Spinal cord (tissue), 10 donors: ENCODE measurements at places on chromosomes 13 and 19. TPM values are rescaled to one million over a fixed set of nuclear protein-coding genes. Genes with fewer than 3 reads are reported as not detected.
A peak's percentile ranks its signal among the peaks of the same experiment; 100 is the strongest.

Gene PALM
- total RNA-seq, result 72.4 TPM

Gene MTUS2
- 4.6 TPM for total RNA-seq

Gene NLRP11
- not detected for total RNA-seq

Gene ZNF829
- total RNA-seq, result 8.6 TPM

Gene CACNA1A
- total RNA-seq, result 56.7 TPM

Gene SIGLECL1
- not detected for total RNA-seq

Gene CBY2
- not detected for total RNA-seq

- peaks cover 10% of the 10 kb centered on the region for H3K4me1 ChIP-seq
- no peaks in the 10 kb centered on the region for H3K27me3 ChIP-seq
- H3K4me3 ChIP-seq, result no peak overlapping the region
- H3K27ac ChIP-seq, result no peak overlapping the region
These were observed 6.7 kb upstream of the GNA15 start for GRCh38 chr19:3129112-3129511.

- no peaks in the 10 kb centered on the region for H3K4me1 ChIP-seq
- H3K36me3 ChIP-seq, result no peaks in the 10 kb centered on the region
- H3K27ac ChIP-seq, result no peak overlapping the region
- H3K4me3 ChIP-seq, result no peak overlapping the region
These were observed 26.3 kb upstream of the GJB6 start for GRCh38 chr13:20258208-20258962.

DNA sequence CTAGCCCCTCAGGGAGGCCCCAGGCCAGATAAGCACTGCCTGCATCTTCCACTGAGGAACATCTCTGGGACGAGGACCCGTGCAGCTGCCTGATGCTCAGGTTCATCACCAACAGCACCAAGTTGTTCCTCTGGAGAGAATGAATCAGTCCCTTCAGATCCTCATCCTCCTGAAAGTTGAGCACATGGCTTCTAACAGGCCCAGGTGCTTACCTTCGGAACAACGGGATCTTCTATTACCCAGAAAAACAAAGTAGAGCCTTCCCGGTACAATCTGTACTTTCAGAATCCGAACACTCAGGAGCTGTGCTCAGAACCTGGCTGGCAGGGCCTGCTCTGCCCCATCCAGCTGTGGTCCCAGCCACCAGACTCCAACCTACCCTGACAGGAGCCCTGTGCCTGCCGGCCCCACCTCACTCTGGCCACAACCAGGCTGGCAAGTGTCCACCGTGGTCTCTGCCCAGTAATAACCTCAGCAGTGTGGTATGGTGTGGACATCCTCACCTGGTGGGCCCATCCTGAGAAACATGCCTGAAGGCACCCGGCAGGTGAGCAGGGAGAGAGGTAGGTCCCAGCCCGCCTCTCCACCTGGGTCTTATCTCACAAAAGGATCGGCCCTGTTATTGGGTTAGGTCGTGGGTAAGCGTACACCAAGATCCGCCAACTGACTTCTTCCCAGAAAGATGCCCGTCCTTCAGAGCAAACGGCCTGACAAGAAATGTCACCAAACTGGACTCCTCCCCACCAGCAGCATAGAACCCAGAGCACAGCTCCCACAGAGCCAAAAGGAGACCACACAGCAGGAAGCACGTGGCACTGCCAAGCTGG is 34.1 kb downstream of the ELL start:
- H3K27me3 ChIP-seq, result no peaks in the 10 kb centered on the region
- no peak for DNase-seq
- H3K4me3 ChIP-seq, result no peak overlapping the region
- H3K36me3 ChIP-seq, result peaks cover 8% of the 10 kb centered on the region
- peaks cover 51% of the 10 kb centered on the region for H3K4me1 ChIP-seq

DNA sequence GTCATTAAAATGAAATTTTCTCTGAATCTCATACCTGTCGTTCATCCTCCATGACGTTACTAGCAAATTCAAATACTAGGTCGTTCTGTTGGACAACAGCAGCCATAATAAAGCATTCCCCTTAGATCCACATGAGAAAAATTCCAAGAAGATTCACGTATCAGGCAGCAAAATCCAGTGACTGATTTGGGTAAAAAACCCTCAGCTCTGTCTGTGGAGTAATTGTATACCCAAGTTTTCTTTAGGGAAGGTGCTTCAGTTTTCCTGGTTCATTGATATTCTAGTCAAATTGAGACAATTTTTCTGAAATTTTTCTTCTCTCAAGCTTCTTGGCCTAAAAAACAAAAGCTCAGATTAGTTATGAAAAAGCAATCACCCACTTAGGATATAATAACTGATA is 37.2 kb downstream of the ELF1 start:
- no peaks in the 10 kb centered on the region for H3K36me3 ChIP-seq
- peaks cover 4% of the 10 kb centered on the region for H3K4me1 ChIP-seq
- no peak overlapping the region for H3K4me3 ChIP-seq
- H3K27ac ChIP-seq, result no peak overlapping the region

GRCh38 chr13:100680131-100680530 is 5.5 kb upstream of the TMTC4 start:
- H3K4me3 ChIP-seq, result no peak overlapping the region
- no peak overlapping the region for H3K27ac ChIP-seq
- H3K27me3 ChIP-seq, result peaks cover 7% of the 10 kb centered on the region
- DNase-seq, result no peak

DNA sequence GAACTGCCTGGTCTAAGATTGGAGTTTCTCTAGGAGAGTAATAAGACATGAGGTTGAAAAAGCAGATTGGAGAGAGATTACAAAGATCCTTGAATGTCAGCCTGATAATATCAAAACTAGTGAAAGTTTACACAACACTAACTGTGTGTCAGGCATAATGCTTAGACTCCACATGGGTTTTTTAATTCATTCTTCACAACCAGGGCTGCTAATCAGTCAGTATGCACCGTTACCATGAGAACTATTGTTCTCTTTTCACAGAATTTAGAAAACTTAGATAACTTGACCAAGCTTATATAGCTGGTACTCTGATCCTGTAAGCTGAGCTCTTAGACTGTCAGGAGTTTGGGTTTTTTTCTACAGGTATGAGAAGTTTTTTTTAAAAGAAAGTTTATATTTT is 46.6 kb upstream of the TSC22D1 start:
- no peaks in the 10 kb centered on the region for H3K36me3 ChIP-seq
- H3K27me3 ChIP-seq, result no peaks in the 10 kb centered on the region
- H3K27ac ChIP-seq, result no peak overlapping the region
- H3K4me3 ChIP-seq, result no peak overlapping the region

DNA sequence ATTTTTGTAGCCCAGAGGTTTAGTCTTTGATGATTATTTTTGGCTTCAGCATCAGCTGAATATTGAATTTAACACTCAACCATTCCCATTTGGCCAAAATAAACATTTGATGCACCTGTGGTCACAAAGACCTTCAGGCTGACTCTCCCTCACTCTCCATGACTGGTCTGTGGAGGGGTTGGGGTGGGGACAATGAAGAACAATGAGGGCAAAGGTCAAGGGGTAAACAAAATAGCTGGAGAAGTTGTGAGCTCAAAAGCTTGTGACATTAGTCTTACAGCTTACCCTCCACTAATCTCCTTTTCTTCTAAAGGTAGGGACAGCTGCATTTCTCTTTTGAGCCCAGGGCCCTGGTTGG is 86.9 kb downstream of the SLC15A1 start:
- no peaks in the 10 kb centered on the region for H3K36me3 ChIP-seq
- no peak overlapping the region for H3K27ac ChIP-seq
- DNase-seq, result no peak
- H3K4me1 ChIP-seq, result no peaks in the 10 kb centered on the region

GRCh38 chr19:55284405-55285058 is 735 bp downstream of the BRSK1 start:
- DNase-seq, result no peak
- H3K27me3 ChIP-seq, result no peaks in the 10 kb centered on the region
- peak overlapping the region; percentile 37 for H3K4me3 ChIP-seq
- peaks cover 34% of the 10 kb centered on the region for H3K36me3 ChIP-seq
- H3K4me1 ChIP-seq, result peaks cover 58% of the 10 kb centered on the region
- peak overlapping the region; percentile 61 for H3K27ac ChIP-seq

DNA sequence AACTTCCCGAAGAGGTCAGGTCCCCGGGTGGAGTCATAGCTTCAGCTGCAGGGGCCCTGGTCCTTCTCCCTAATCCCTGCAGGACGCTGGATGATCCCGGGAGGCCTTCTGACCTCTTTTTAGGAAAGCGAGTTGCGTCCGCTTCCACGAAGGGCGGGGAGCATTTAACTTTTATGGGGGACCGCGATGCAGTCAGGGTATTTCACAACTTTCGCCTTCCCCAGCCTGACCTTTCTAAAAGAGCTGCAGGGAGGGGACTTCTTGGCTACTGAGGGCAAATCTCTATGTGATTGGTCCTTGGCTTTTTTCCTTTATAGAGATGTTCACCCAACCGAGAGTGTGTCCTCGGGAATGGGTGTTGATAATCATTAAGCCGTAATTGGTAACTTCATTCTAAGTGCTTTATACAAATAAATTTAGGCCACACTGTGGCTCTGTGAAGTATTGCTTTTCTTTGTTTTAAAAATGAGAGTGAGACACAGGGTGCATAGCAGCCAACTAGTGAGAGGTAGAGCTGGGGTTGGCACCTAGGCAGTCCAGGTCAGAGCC is 778 bp downstream of the ZNF230 start:
- peaks cover 8% of the 10 kb centered on the region for H3K36me3 ChIP-seq
- H3K27ac ChIP-seq, result no peak overlapping the region
- peak overlapping the region; percentile 61 for H3K4me3 ChIP-seq
- peaks cover 9% of the 10 kb centered on the region for H3K4me1 ChIP-seq

- no peaks in the 10 kb centered on the region for H3K4me1 ChIP-seq
- no peak overlapping the region for H3K4me3 ChIP-seq
- no peaks in the 10 kb centered on the region for H3K27me3 ChIP-seq
- peak; percentile 81 for DNase-seq
These were observed 111.3 kb downstream of the ZNF486 start for GRCh38 chr19:20278342-20278741.

GRCh38 chr13:101098873-101099272 is 317.4 kb downstream of the NALCN start:
- H3K4me3 ChIP-seq, result no peak overlapping the region
- DNase-seq, result no peak
- H3K27me3 ChIP-seq, result no peaks in the 10 kb centered on the region
- H3K4me1 ChIP-seq, result no peaks in the 10 kb centered on the region
- H3K36me3 ChIP-seq, result no peaks in the 10 kb centered on the region
- H3K27ac ChIP-seq, result no peak overlapping the region

- no peak for DNase-seq
- H3K27ac ChIP-seq, result no peak overlapping the region
- H3K4me3 ChIP-seq, result no peak overlapping the region
- H3K27me3 ChIP-seq, result no peaks in the 10 kb centered on the region
- peaks cover 27% of the 10 kb centered on the region for H3K4me1 ChIP-seq
These were observed 78.5 kb upstream of the PCDH8 start for GRCh38 chr13:52926971-52927370.

DNA sequence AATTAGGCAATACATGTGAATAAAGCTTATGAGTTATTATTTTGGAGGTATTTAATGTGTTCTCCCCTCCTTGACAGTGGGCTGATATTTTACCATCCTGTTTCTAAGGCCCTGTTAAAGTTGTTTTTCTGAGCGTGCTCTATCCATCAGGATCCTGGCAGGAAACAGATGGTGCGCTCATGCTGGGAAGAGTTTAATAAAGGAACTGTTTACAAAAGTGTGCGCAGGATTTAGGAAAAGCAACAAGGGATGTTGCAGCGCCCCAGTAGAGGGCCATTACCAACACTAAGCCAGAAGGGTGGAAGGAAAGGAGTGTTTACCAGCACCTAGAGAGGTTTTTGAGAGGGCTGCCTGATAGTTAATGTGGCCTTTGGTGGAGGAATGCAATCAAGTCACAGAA is 374.5 kb downstream of the KCNRG start:
- H3K36me3 ChIP-seq, result no peaks in the 10 kb centered on the region
- no peak for DNase-seq
- no peak overlapping the region for H3K4me3 ChIP-seq
- peaks cover 15% of the 10 kb centered on the region for H3K4me1 ChIP-seq
- H3K27me3 ChIP-seq, result no peaks in the 10 kb centered on the region

DNA sequence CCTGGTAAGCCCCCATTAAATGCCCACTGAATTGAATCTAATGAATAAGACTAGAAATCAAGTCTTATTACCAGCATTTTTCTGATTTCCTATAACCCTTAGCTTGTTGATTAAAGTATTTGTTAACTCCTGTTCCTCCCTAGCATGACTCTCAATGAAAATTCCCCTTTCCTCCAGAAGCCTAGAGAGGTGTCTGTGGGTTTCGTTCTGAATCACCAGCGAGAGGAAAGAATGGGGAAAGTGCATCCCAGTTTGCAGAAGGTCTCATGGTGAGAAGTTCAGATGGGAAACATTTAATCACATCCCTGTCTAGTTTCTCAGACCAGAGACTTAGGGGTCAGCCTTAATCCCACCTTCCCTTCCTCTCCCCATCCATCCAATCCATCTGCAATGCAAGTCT is 26.9 kb downstream of the POU2F2 start:
- H3K36me3 ChIP-seq, result peaks cover 3% of the 10 kb centered on the region
- H3K27ac ChIP-seq, result no peak overlapping the region
- H3K4me3 ChIP-seq, result no peak overlapping the region
- no peaks in the 10 kb centered on the region for H3K27me3 ChIP-seq
- no peaks in the 10 kb centered on the region for H3K4me1 ChIP-seq
- no peak for DNase-seq

DNA sequence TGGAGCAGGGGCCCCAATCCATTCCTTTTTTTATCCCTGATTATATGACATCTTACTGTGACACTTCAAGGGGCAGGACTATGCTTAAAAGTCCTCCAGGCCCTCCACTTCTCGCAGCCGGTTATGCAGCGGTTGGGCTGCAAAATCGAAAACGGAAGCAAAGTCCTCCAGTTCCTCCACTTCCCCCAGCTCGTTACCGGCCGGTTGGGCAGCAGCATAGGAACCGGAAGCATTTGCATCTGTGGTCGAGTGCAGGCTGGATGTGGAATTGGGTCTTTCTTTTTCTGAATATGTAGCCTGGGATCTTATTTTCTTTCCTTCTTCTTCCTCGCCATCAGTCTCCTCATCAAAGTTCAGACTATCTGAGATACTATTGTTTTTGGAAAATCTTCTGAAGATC is 46.1 kb downstream of the OXGR1 start:
- H3K4me3 ChIP-seq, result no peak overlapping the region
- no peaks in the 10 kb centered on the region for H3K27me3 ChIP-seq
- H3K27ac ChIP-seq, result no peak overlapping the region

GRCh38 chr13:73993661-73994060 is 140.5 kb downstream of the KLF12 start:
- no peak for DNase-seq
- H3K27me3 ChIP-seq, result no peaks in the 10 kb centered on the region
- no peaks in the 10 kb centered on the region for H3K36me3 ChIP-seq
- no peak overlapping the region for H3K27ac ChIP-seq
